ENCODE measurements at places on chromosomes 1 and 21. TPM values are rescaled to one million over a fixed set of nuclear protein-coding genes. Genes with fewer than 3 reads are reported as not detected.

GRCh38 chr1:189706594-189706993 is 771.1 kb downstream of the BRINP3 start:
- no peaks in the 10 kb centered on the region for H3K27me3 ChIP-seq
- no peaks in the 10 kb centered on the region for H3K36me3 ChIP-seq
- H3K27ac ChIP-seq = no peak overlapping the region
- no peak for DNase-seq
- H3K4me3 ChIP-seq = no peak overlapping the region

DNA sequence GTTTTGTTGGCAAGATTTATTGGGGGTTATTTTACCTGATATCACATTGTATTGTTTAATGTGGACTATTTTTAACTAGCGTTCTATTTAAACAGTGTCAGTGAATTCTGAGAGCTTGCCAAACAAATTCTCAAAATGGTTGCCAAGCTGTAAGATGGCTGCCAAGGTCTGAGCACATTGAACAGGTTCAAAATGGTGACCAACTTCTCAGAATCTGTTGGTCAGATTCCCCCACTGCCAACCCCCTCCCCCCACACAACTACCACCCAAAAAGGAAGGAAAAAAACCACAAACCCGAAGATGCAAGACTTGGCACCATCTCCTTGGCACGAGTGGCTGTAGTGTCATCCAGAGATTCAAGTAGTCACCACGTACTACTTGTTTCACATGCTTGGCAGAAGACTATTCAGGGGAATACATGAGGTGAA is 159.1 kb downstream of the NFIA start:
- no peak overlapping the region for H3K27ac ChIP-seq
- H3K36me3 ChIP-seq = no peaks in the 10 kb centered on the region
- H3K27me3 ChIP-seq = no peaks in the 10 kb centered on the region
- H3K4me1 ChIP-seq = peaks cover 7% of the 10 kb centered on the region
- no peak for DNase-seq
- no peak overlapping the region for H3K4me3 ChIP-seq

DNA sequence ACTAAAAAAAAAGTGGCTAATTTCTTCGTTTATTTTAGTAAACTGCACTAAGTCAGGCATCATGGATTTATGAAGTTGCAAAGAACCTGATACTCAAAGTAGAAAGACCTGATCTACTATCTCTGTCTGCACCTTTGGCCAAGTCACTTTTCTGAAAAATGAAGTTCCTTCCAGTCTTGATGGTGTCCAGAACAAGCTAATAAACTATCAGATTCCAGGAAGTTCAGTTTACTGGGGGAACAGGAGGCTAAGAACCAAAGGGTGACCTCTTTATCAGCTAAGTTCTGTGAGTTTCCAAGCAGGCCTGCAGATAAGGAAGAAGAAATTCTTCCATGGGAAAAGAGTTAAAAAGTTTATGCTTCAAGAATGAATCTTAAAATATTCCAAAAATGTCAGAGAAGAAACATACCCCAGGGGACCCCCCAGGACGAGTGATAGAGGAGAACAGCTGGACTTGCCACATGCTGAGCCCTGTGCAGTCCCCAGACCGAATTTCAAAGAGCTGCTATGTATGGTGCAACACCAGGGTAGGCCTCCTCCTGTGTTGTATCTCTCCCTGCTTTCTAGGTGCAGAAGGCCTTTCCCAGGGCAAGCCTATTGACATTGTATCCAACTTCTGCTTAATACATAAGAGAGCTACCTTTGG is 72.8 kb upstream of the FGGY start:
- H3K27me3 ChIP-seq = no peaks in the 10 kb centered on the region
- no peak for DNase-seq
- H3K4me3 ChIP-seq = no peak overlapping the region
- H3K4me1 ChIP-seq = no peaks in the 10 kb centered on the region
- H3K27ac ChIP-seq = no peak overlapping the region
- H3K36me3 ChIP-seq = no peaks in the 10 kb centered on the region

DNA sequence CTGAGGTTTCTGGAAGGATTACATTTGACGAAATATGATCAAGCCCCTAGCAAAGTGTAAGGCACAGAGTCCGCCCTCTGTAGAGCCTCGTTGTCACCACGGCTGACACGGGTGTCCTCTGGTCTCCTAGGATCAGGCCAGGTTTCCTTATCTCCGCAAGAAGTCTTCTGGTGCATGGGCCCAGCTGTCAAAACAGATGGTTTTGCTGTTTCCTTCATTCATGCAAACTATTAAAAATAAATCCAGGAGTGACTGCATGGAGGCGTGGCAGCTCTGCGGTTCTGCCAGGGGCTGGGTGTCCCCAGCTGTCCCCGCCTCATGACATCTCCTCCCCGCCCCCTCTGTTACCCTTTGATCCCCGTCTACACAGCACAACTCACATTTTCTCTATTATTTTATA is 209.0 kb downstream of the DYRK1A start:
- DNase-seq = no peak
- H3K4me3 ChIP-seq = no peak overlapping the region
- H3K36me3 ChIP-seq = no peaks in the 10 kb centered on the region

TMEM240 gene
- total RNA-seq = 2.6 TPM

All from Karpas-422 (cell line).